Activated CD8-positive, alpha-beta memory T cell treated with anti-CD3 and anti-CD28 coated beads for 1 hour (primary cell): ENCODE measurements at places on chromosomes 4 and X.

DNA sequence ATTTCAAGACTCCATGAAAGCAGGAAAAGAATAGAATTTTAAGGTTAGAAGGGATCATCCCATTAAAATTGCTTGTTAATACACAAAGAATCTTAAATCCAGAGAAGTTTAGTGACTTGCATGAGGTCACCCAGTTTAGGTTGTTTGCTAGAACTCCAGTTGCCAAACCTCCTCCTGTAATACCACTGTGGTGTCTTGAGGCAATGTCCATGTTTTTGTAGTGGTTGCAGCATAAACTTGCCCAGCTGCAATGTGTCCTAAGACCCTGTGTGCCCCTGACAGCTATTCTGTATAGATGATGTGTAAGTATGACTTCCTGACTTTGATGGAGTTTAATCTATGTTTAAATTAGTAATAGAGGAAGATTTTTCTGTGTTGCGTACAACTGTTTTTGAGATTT lies 6.3 kb downstream of the SFRP2 start:
- DNase-seq = no peak

DNA sequence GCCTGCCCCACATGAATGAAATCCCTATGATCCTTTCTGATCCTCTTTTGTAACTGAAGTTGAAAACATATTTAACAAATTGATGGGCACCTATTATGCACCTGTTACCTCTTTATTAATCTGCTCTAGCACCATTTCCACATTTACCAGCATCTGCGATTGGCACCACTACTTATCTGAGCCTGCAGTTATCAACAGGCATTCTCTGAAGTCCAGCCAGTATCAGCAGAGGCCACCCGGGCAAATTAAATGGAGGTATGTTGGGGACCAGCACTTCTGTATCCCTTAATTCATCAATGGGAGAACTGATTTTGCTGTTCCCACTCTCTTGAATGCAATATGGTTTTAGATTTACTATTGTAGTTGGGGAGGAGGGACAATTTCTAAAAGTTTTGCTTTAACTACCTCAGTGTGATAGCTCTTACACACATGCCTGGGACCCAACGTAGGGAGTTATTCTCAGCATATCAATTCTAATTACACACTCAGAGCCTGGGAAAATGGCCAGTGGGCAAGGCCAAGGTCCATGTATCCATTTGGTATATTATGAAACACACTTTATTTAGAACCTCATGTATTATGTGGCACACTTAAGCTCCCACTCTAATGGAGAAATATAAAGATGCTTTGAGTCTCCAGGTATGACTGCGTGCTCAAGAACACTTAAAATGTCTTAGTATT lies 1927.1 kb upstream of the PCDH7 start:
- no peak for DNase-seq

DNA sequence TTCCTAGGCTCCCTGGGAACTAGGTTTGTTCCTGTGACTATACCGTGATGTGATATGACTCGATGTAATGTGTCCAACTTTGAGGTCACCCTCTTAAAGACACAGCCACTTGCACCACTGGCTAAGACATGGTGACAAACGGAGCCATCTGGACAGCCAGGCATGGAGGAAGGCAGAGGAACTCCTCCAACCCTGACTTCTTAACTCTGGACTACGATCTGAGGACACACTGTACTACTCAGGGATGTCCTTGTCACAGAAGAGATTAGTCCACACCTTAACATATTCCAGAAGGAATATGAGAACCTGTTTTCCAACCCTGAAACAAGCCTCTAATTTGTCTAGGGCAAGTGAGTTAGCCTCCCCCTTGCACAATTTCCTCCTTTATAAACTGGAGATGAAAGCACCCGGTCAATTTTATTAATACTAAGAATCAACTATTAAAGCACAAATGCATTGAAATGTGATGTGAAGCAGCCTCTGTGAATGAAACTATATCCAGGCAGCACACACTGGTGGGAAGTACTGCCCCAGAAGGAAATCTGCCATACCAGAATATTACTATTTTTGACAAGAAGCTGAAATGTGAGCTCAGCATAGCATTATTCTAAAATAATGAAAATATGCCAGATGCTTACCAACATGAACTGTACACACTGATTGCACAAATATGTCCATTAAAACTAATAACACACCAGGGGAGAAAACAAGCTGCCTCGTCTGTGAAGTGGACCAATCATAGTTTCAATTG lies 47.3 kb downstream of the TSPAN5 start:
- DNase-seq = no peak

DNA sequence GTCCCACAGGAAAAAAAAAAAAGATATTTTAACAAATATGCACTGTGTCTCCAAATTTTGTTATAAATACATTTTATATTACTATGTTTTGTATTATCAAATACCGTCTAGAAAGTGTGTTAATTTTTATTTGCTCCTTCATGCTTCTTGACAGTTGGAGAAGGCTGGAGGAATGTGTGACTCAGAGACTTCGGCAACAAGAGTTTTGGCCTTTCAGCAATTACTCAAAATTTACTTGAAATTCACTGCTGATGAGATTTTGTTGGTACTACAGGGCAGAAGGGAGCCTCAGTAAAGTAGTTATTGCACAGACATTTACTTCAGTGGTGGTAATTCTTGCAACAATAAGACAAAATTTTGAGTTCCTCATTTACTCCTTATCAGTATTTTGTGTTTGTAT lies 2164.0 kb downstream of the PCDH7 start:
- DNase-seq = no peak

DNA sequence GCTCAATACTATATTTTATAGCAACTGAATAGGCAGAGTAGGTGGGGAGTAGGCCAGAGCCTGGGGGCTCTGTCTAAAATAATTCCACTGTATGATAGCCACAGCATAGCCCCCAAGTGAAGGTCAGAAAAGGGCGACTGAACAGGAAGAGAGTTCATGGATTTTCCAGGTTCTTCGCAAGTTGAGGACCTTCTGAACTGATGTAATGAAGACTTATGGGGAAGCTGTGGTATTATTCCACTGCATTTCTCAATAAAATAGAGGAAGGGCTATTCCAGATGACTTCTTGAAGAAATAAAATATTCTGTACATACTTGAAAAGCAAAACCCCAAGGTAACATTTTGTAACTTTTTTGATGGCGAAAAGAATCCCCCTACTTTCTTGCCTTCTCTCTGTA lies 231.4 kb upstream of the GPC4 start:
- no peak for DNase-seq

GRCh38 chrX:150028692-150029091 lies 90.4 kb upstream of the EOLA2 start:
- DNase-seq = no peak

DNA sequence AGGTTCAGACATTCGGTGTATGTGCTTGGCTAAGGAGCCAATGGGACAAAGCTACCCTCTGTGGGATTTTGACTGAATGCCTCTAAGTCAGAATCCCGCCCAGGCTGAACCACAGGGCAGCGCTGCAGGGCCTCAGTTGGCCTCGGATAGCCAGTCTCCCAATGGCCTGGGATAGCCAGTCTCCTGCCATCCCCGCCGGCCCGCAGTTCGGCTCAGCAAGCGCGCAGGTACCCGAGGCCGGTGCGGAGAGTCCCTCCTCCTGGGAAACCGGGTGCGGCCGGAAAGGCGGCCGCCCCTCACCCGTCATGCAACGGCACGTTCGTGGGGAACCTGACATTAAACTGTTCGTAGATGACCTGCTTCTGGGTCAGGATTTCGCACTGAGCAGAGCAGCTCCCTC lies 16.1 kb downstream of the PPEF2 start:
- no peak for DNase-seq

DNA sequence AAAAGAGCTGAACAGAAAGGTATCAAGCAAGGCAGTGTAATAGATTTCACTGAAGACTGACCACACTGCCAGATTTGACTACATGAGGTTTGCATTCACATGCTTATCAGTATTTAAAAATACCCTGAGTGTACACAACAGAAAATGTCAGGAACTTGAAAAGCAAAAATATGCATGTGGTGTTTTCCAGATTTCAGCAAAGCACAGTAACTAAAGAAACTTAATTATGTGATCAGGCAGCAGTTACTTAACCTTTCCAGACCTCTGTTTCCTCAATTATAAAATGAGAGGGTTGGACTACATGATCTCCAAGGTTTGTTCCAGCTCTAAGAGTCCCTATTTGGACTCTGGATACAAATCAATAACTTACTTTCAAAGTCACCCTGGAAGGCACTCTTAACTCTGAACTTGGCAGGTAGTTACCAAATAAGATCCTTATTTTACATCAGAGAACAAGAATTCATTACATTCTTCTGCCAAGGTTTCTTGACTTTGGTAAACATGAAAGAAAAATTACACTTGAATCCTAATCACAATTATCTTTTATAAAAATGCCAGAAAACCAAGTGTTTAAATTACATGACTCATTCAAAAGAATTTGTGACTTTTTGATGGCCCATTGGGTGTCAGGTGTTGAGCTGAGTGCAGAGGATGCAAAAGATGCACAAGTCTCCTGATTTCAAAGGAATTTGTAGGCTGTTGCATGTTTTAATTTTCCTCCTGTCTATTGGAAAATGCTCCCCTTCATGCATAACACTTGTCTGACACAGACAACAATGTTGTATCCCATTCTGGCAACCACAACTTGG lies 241.6 kb downstream of the MGST2 start:
- no peak for DNase-seq

DNA sequence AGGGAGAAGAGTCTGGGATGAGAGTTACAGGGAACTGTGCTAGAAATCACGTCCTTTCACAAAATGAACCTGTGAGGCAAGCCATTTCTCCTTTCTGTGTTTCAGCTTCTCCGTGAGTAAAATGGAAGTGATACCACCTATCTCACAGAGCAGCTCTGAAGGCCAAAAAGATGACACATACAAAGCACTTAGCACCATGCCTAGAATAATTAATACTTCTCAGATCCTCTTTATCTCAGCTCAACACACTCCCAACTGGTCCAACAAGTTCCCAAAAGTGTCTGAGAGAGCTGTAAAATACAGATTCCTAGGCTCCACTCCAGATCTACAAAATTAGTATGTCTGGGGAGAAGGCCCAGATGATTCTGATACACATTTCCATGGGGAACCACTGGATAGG lies 38.3 kb downstream of the LHFPL1 start:
- DNase-seq = no peak

GRCh38 chr4:138300616-138301015 lies 58.5 kb upstream of the SLC7A11 start:
- no peak for DNase-seq

- DNase-seq = no peak
These were observed 1950.9 kb downstream of the ARAP2 start for GRCh38 chr4:34293459-34293858.

- no peak for DNase-seq
These were observed 173.1 kb upstream of the PITX2 start for GRCh38 chr4:110795971-110796370.

DNA sequence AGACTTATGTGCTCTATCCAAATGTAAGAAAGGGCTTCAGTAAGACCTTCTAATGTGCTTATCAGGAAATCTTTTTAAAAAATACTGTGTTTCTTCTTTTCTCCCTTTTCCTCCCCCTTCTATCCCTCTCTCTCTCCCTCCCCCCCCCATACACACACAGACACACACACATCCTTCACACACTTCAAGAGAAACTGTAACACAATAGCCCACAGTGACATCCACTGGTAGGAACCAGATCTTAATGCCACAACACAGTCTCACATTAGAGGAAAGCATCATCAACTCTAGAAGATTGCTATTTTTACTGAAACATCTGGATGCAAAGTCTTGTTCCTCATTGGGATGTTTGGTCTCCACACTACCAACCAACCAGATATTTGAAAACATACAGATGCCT lies 4.6 kb downstream of the PCDH19 start:
- no peak for DNase-seq

GRCh38 chr4:69836287-69836686 lies 23.7 kb downstream of the SULT1E1 start:
- no peak for DNase-seq

DNA sequence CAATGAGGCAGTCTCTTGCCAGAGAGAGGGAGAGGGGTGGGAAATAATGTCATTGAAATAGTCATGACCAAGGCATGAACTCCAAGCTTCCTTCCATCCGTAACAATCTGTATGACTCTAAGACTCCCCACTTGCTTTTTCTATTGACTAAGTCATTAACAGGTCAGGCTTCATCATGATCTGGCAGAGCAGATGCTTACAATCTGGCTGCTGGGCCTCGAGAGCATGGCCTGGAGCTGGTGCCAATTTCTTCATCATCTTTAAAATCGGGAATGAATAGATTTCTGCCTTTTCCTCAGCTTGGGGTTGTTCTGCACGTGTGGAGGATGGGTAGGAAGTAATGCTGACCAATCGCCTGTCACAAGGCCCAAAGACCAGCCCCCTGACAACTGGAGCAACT lies 280.6 kb upstream of the CLNK start:
- no peak for DNase-seq

GRCh38 chr4:59243038-59243437 lies 1957.1 kb upstream of the ADGRL3 start:
- no peak for DNase-seq

DNA sequence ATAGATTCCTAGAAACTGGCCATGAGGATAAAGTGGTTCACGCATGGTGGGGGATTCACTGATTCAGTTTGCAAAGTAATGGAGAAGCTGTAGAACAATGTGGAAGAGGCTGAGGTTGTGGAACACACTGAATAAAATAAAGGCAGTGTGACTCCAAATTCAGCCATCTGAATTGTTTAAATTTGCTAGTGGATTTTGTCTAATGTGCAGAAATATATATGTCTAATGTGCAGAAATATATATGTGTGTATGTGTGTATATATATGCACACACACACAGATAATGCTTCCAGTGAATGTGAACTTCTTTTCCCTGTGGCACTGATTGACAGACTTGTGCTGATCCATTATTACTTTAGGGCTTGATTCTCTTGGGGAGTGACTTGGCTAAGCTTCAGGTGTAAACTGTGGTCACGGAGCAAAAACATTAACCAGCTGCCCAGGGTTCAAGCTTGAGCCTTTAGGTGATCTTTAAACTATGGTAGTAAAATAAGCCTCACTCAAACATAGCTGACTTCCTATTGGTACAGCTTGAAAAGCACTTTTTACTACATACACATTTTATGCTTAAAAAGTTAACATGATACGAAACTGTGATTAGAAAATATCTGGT lies 3.5 kb downstream of the STBD1 start:
- DNase-seq = no peak

DNA sequence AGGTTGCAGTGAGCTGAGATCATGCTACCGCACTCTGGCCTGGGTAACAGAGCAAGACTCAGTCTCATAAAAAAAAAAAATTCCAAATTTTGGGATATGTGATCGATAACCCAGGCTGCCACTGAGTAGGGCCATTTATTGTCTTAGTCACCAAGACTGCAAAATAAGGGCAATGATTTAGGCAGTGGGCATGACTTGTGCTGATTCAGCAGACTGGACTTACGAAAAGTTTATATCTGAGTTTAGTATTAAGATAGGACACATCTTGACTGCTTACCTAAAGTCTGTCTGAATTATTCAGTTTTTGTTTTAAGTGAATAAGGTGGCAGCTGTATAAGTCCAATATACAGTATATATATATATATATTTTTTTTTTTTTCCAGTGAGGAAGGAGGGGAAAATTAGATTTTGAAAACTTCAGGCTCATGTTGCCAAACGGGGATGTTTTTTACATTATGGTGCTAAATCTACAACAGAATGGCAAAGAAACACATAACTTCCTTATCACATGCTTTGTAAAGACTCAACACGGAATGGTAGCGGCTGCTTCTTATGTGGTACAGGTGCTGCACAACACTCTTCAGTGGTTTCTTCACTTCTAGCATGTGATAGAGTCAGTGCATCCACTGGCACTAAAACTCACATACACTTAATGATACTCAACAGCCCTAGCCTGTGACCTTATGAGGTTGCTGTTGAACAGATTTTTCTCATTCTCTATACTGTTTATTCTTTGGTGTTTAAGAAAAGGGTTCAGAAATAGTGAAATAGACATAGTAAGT lies 6.5 kb downstream of the TEX13D start:
- no peak for DNase-seq

GRCh38 chr4:38949411-38950051 lies 81.9 kb downstream of the FAM114A1 start:
- DNase-seq = no peak
